ENCODE measurements at places on chromosomes 5 and 9.

GRCh38 chr5:113283558-113283957 lies 151.2 kb downstream of the TSSK1B start:
- no peak for DNase-seq

- no peak for DNase-seq
Observed at GRCh38 chr5:14464671-14465070, 116.9 kb upstream of the OTULINL start.

GRCh38 chr5:132300577-132301343 lies 6.6 kb downstream of the SLC22A4 start:
- no peak for DNase-seq

DNA sequence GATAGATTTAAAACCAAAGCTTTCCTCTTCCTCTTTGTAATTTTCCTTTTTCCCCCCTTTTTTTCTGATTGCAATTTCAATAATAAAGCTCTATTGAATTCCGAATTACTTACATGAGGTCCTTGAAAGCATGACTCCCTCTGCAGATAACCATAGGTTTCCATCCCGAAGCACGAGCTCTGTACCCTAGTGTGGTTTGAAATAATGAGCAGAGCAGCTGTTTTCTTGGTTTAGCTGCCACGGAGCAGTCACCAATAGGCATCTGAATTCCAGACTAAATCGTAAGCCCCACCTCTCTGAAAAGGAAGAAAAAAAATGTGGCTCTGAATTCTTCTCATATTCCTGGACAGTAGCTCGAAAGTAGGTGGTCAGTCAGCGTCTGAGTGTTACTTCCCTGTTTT lies 18.5 kb upstream of the GNE start:
- no peak for DNase-seq

DNA sequence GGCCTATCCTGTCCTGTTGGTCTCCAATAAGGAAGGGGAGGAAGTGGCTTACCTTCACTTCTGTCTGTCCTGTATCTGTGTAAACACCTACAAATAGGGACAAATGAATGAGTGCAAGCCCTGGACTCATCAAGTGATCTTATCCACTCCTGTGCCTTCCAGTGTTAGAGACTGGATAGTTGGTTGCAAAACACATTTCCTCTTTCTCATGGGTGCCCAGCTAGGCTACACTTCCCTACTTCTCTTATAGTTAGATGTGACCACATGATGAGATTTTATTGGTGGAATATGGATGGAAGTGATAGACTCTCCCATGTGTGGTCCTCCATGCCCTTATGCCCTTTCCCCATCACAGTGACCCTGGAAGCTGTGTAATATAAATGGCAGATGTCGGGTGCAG lies 16.9 kb upstream of the PFDN1 start:
- DNase-seq = no peak

GRCh38 chr5:55410845-55411244 lies 103.1 kb downstream of the MTREX start:
- DNase-seq = no peak

DNA sequence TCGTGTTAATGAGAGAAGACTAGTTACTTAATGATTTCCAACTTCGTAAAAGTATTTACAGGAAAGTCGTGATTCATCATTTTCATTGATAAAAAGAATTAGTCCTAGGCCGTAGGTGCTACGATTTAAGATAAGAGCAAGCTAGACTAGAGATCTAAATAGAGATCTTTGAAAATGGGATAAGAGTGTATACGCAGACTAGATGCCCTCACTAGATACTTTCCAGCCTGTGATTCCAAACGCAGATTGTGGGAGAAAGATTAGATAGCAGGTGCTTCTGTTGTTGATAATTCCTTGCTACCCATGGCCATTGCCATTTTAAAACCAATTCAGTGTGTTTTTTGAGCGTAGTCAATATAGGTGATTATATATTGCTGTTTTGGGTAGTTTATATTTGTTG lies 6.7 kb upstream of the SMIM15 start:
- DNase-seq = no peak

GRCh38 chr5:54611290-54611951 lies 93.9 kb downstream of the SNX18 start:
- no peak for DNase-seq

DNA sequence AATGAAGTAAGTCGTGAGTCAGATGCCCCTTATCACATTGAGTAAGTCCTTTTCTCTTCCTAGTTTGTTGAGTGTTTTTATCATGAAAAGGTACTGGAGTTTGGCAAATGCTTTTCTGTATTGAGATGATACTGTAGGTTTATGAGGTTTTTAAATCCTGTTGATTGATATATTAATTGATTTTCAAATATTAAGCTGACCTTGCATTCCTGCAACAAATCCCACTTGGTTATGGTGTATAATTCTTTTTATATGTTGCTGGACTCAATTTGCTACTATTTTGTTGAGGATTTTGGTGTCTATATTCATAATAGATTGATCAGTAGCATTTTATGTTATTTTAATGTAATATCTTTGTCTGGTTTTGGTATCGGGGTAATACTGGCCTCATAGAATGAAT lies 81.0 kb upstream of the BNC2 start:
- no peak for DNase-seq
